Right hindlimb (tissue), 1 donor: ENCODE measurements at places on chromosomes 3 and 15.

DNA sequence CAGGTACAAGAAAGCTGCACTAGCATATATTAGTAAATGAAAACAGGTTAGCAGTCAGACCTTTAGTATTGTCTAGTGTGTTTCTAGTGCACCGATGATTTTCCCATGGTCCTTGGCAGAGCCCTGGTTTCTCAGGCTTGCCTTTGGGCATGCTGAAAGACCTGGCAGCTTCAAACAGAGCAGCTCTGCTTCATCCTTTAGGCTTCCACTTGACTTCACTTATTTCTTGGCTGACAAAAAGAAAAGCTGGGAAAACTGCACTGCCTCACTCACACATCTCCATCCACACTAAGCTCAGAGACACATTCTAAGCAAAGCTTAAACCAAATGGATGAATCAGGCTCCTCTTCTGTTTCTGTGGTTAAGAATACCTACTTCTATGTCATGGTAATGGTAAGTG, 374.8 kb upstream of the PDZRN3 start:
- no peak for DNase-seq

- DNase-seq = no peak
Measured at GRCh38 chr3:158775426-158776410, 26.1 kb upstream of the MFSD1 start.

DNA sequence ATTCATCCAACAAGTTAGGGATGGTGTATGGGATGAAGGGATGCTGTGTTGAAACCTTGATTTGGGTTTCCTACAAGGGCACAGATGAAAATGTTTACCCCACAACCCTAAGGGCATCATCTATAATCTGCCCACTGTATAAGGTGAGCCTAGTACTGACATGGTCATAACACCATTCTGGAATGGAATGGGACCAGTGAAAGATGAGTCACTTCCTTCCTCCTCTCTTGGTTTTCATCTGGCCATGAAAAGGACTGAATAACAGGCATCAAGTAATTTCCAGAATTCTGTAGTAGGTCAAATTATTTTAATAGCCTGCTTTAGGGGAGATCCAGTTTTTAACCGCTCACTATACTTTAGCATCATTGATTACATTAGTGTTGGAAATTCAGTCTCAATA, 538.6 kb downstream of the NR2F2 start:
- no peak for DNase-seq

DNA sequence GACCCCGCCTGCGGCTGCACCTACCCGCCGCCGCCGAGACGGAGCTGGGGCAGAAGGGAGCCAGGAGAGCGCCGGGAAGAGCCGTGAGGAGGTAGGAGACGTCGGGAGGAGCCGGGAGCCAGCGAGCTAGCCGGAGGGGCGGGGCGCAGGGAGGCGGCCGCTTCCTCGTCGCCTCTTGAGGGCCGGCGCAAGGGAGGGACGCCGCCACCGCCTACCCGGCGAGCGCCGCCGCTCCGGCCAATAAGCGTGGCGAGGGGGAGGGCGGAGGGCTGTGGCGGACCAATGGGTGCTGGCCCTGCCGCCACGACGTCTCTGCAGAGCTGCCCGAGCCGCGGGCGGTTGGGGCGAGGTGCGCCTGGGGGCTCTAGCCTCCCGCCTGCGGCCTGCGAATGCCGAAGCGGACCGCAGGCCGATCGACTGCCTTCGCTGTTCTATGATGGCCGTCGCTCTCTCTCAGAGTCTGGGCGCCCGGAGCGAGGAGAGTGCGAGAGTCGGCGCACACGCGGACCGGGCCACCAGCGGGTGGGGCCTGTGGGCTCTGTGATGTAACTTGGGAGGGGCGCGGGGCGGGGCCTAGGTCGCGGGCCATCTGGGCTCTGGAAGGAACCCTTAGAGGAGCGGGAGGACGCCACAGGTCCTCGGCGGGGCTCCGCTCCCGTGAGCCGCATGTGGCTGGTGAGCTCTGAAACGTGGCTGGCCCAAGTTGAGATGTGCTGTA, 72.7 kb upstream of the MAP4 start:
- DNase-seq = peak; percentile 99

GRCh38 chr3:39978308-39978707, 168.9 kb downstream of the MYRIP start:
- DNase-seq = no peak

- DNase-seq = no peak
Measured at GRCh38 chr15:90500171-90500570, 29.6 kb upstream of the CRTC3 start.

- DNase-seq = no peak
Measured at GRCh38 chr3:149221783-149222517, at the start of gene CP. Gene CP (minus strand): TSS chr3:149221829. CDS start chr3:149221792, 37 bp downstream.

- no peak for DNase-seq
Measured at GRCh38 chr3:122104515-122105194, 49.5 kb downstream of the CD86 start.

- DNase-seq = no peak
Measured at GRCh38 chr3:123370819-123371218, 78.1 kb downstream of the ADCY5 start.

DNA sequence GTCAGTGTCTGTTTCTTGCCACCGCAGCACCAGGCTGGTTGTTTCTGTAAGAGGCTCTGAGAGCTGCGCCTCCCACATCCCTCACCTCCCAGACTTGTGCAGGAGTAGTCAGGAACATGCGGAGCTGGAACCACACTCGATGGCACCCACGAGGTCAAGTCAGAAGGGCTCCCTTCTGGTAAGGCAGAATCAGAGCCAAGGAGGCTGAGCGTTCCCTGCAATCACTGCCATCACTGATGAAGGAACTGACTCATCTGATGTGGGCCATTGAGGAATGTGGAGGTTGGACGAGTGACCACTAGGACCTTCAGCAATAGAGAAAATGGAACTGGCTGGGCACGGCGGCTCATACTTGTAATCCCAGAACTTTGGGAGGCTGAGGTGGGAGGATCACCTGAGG, 35.7 kb upstream of the BLM start:
- no peak for DNase-seq

GRCh38 chr15:69758810-69759790, 306.5 kb downstream of the RPLP1 start:
- no peak for DNase-seq

GRCh38 chr15:50107157-50107556, 11.9 kb downstream of the ATP8B4 start:
- no peak for DNase-seq

DNA sequence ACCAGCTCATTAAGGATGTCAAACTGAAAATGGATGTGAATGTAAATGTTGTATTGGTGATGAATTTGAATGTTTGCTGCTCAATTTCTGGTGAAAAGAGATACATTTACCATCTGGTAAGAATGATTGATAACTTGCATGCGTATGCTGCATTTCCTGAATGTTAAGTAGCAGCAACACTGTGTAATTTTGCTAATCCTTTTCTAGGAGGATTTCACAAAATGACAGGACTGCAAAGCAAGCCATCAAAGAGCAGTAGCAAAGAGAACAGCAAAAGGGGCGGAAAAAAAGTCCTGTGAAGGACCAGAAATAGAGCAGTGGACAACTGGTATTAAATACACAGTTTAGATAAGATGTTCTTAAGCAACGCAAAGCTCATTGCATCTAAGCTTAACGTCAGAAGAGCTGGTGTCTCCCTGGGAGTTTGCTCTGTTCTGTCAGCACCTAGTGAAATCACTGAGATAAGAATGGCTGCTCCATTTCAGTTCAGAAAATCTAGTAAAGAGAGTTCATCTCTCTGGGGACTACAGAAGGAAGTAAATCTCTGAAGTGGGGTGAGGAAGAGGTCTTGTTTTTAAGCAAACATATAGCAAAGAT, 23.5 kb upstream of the PAQR5 start:
- no peak for DNase-seq

GRCh38 chr15:98155356-98155755, 194.9 kb downstream of the ARRDC4 start:
- DNase-seq = no peak

- no peak for DNase-seq
Measured at GRCh38 chr15:88255087-88255483, 1.5 kb downstream of the NTRK3 start.

- no peak for DNase-seq
Measured at GRCh38 chr3:60142009-60142408, 1092.2 kb upstream of the CFAP20DC start.

GRCh38 chr15:70418943-70419342, 321.2 kb upstream of the TLE3 start:
- DNase-seq = no peak

- no peak for DNase-seq
Measured at GRCh38 chr15:72919936-72920465, 132.3 kb upstream of the NEO1 start.

DNA sequence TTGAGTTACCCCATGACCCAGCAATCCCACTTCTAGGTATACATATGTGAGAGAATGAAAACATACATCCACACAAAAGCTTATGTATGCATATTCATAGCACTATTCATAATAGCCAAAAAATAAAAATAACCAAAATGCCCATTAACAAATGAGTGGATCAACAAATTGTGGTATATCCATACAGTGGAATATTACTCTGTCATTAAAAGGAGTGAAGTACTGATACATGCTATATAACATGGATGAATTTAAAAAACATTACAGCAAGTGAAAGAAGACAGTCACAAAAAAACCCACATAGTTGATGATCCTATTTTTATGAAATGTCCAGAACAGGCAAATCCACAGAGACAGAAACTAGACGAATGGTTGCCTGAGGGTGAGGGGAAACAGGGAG, 5.2 kb downstream of the C3orf20 start:
- no peak for DNase-seq

GRCh38 chr15:91224755-91225380, 124.8 kb downstream of the SV2B start:
- no peak for DNase-seq

GRCh38 chr15:49225572-49226281, 55.7 kb downstream of the GALK2 start:
- no peak for DNase-seq

DNA sequence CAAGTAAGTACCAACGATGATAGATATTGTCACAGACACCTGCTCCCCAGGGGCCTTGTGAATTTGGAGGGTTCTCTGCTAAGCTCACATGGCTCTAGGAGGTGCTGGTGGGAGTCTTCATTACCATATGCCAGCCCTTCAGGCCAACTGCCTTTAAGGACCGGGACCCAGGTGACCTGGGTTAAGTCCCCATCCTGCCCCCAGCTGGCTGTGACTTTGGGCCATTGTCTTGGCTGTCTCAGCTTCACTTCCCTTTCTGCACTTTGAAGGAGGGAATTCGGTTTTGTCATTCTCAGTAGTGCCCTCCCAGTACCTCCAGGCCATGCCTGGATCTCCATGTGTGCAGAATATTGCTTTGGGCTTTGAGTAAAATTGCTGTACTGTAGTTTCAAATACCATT, 72.8 kb upstream of the ACAD9 start:
- DNase-seq = no peak

GRCh38 chr15:79475306-79475705, 43.2 kb downstream of the MINAR1 start:
- no peak for DNase-seq

DNA sequence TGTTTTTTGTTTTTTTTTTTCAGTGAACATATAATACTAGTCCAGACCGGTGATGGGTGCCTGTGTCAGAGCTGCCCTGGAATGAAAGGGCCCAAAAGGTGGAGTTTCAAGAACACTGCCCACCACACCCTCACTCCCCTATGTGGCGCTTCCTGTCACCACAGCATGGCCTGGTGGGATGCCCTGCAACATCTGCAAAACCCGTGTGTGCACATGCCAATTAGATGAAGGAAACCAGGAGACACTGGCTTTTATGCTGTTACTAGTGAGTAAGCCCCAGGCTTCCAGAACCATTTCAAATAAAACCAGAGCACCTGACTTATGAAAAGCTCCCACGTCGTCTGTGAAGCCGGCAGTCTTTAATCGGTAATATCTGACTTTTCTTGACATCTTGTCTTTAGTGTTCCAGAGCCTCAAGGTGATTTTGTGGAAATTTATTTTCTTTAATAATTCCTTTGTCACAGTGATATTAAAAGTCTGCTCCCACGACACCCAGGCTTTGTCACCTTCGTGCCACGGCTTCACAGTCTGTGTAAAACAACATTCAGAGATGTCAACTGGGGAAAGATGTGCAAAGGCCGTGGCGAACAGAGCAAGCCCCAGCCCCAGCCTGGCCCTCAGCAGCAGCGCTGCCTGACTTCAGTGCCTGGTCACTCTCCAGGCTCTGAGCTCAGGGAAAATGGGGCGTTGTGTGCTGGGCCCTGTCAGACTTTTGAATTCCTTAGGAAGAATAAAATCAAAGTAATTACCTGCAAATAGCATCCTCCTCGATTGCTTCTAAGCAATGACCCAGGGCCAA, 6.4 kb downstream of the CFAP92 start:
- DNase-seq = no peak

- DNase-seq = no peak
Measured at GRCh38 chr3:23594894-23595670, 210.7 kb upstream of the UBE2E1 start.

- DNase-seq = no peak
Measured at GRCh38 chr3:151867666-151868065, 5.8 kb upstream of the SUCNR1 start.

- DNase-seq = no peak
Measured at GRCh38 chr3:36493051-36493450, 112.7 kb downstream of the STAC start.

GRCh38 chr15:39744334-39745103, 38.1 kb downstream of the FSIP1 start:
- DNase-seq = no peak

DNA sequence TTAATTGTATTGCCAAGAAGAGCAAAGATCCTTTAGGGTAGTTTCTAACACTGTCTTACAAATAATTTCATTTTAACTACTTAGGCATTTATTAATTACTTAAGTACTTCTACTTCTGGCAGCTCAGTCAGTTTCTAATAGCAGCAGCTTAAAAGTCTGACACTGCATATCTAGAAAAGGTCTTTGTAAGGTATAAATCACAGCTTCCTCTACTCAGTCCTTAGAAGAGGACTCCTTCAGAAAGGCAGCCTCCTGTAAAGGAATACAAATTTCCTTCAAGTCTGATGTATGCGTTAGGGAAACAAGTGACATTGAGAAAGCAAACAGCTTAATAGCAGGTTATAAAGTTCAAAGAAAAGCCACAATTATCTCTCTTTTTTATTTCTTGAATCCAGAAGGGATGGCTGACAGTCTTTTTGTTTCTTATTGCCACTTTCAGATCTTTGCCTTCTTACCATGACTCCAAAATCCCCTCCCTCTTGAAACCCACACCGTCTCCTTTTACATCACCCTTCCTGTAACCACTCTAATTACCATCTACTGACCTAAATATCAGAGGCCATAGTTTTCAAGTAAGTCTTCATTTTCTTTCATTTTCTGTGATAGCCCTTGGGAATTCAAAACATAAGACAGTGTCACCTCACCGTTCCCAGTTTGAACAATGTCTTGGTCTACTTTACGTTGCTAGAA, 109.5 kb downstream of the CGGBP1 start:
- no peak for DNase-seq

- DNase-seq = no peak
Measured at GRCh38 chr15:81516461-81516860, 142.4 kb upstream of the TMC3 start.

DNA sequence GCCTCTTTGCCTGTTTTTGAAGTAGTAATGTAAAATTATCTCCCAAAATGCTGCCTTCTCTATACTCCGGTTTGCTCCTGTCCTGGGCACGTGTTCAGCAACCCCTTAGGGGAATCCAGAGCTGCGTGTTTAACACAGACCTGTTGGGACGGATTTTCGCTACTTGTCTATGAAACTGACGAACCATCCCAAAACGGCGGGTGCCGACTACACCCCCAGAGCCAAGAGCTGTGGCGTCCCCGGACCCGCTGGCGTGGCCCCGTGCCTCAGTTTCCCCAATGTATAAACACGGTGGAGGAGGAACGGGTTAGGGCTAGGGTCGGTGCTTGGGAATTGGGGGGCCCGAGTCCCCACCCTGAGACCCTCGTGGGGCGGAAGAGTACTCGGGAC, 473 bp downstream of the FHIT start:
- DNase-seq = peak; percentile 52
